HFFc6 (cell line): ENCODE measurements at places on chromosomes 16 and 17.

- no peak for DNase-seq
- no peak overlapping the region for H3K27ac ChIP-seq
- 0 out of 2 replicates have a peak, but pooled peaks cover 4% of the 10 kb centered on the region for H3K36me3 ChIP-seq
- H3K27me3 ChIP-seq, result no peaks in the 10 kb centered on the region
Observed at GRCh38 chr17:70857351-70857750, 688.0 kb downstream of the KCNJ2 start.

GRCh38 chr16:79714440-79714839 is 113.9 kb upstream of the MAF start:
- no peak overlapping the region for H3K4me3 ChIP-seq
- DNase-seq, result no peak
- H3K36me3 ChIP-seq, result no peaks in the 10 kb centered on the region
- no peaks in the 10 kb centered on the region for H3K4me1 ChIP-seq
- no peak overlapping the region for H3K27ac ChIP-seq
- no peaks in the 10 kb centered on the region; the same call in 1 of the 2 replicates for H3K27me3 ChIP-seq

GRCh38 chr16:29743475-29743826 is 2.3 kb downstream of the C16orf54 start:
- H3K27me3 ChIP-seq, result peaks cover 31% of the 10 kb centered on the region
- H3K36me3 ChIP-seq, result no peaks in the 10 kb centered on the region
- no peak overlapping the region for H3K4me3 ChIP-seq
- no peaks in the 10 kb centered on the region for H3K4me1 ChIP-seq
- H3K27ac ChIP-seq, result no peak overlapping the region

- peaks cover 43% of the 10 kb centered on the region for H3K4me1 ChIP-seq
- H3K27me3 ChIP-seq, result peaks cover 5% of the 10 kb centered on the region
- peak overlapping the region; percentile 72 for H3K4me3 ChIP-seq
- DNase-seq, result peak; percentile 93
- H3K27ac ChIP-seq, result peak overlapping the region; percentile 98
Observed at GRCh38 chr16:88772871-88773811, 11.9 kb downstream of the PIEZO1 start.

GRCh38 chr16:81651758-81652718 is 127.1 kb upstream of the PLCG2 start:
- peaks cover 2% of the 10 kb centered on the region for H3K27me3 ChIP-seq
- H3K4me1 ChIP-seq, result peaks cover 42% of the 10 kb centered on the region
- no peak overlapping the region for H3K27ac ChIP-seq
- DNase-seq, result no peak
- H3K4me3 ChIP-seq, result no peak overlapping the region

GRCh38 chr16:67845291-67846062 is 1.3 kb upstream of the NUTF2 start:
- no peak for DNase-seq
- H3K27ac ChIP-seq, result peak overlapping the region; percentile 81
- peaks cover 3% of the 10 kb centered on the region; the same call in 1 of the 2 replicates for H3K27me3 ChIP-seq
- peaks cover 6% of the 10 kb centered on the region; the same call in 1 of the 2 replicates for H3K36me3 ChIP-seq
- H3K4me3 ChIP-seq, result peak overlapping the region; percentile 80
- H3K4me1 ChIP-seq, result peaks cover 55% of the 10 kb centered on the region

- H3K4me3 ChIP-seq, result no peak overlapping the region; the same call in 1 of the 2 replicates
- DNase-seq, result no peak
- H3K27me3 ChIP-seq, result no peaks in the 10 kb centered on the region
Observed at GRCh38 chr16:12188935-12189249, 212.4 kb downstream of the SNX29 start.

DNA sequence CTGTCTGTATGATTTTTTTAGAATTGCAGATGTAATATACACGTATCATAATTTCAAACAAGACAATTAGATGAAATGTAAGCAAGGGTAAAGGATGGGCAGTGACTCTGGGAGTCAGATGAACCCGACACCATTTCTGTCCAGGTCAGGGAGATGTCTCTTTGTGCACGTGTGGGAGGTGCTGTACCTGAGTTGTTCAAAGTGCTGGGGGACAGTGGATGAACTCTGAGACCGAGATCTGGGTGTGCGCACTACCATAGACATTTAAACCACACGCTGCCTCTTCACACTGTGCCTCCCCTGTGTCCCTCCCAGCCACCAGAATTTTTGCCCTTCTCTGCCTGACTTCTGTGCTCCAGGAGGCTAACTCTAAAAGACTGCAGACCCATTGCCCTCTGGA is 5.9 kb upstream of the RGS9 start:
- no peaks in the 10 kb centered on the region for H3K36me3 ChIP-seq
- H3K4me3 ChIP-seq, result no peak overlapping the region
- no peak overlapping the region for H3K27ac ChIP-seq
- H3K4me1 ChIP-seq, result peaks cover 22% of the 10 kb centered on the region
- DNase-seq, result no peak
- H3K27me3 ChIP-seq, result peaks cover 22% of the 10 kb centered on the region

DNA sequence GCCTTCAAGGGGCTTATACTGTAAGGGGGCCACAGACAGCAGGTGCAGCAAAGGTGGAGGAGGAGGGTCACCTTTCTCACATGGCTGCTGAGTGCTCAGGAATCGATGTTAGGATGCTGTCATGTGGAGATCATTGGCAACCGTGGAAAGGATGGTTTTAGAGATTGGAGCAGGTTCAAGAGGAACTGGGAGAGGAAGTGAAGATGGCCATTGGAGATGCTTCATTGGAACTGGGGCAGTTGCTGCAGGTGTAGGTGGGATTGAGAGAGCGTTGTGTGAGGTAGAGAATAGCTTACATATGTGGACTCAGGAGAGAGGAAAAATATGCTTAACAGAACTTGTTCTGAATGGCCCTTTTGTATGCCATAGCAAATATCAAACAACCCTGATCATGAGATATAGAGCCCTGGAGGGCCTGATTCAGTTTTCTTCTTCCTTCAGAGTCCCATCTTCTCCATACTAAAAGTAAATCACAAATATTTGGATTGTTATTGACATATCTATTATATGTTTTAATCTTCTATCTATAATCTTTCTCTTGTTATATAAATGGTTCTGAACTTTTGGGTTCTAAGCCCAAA is 40.8 kb downstream of the LDHD start:
- no peak overlapping the region for H3K27ac ChIP-seq
- H3K4me3 ChIP-seq, result no peak overlapping the region
- no peak for DNase-seq
- H3K27me3 ChIP-seq, result no peaks in the 10 kb centered on the region; the same call in 1 of the 2 replicates
- no peaks in the 10 kb centered on the region for H3K36me3 ChIP-seq

- H3K4me1 ChIP-seq, result no peaks in the 10 kb centered on the region
- H3K36me3 ChIP-seq, result 0 out of 2 replicates have a peak, but pooled peaks cover 4% of the 10 kb centered on the region
- DNase-seq, result no peak
- no peak overlapping the region for H3K27ac ChIP-seq
- peaks cover 6% of the 10 kb centered on the region; the same call in 1 of the 2 replicates for H3K27me3 ChIP-seq
- no peak overlapping the region for H3K4me3 ChIP-seq
Observed at GRCh38 chr16:73794994-73795393, 501.6 kb upstream of the PSMD7 start.
